ENCODE measurements at places on chromosomes 4 and X.

DNA sequence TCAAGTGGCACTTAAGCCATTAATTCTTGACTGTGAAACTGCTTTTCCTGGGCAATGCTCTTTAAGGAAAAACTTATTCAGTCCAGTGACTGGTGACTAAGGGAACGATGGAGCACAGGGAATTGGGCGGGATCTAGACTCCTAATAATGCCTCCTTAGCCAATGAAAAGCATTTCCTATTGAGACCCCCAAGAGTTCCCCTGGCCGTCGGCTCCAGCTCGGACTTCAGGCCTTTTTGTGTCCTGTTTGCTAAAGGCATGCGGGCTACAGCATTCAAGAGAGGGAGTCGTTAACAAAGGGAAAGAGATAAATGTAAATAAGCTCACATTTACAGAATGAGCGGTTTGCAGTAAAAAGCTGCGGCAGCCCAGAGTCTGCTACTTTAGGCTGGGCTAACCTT is at the start of gene LPAR4:
Gene LPAR4, plus strand, starts transcription at position 232 of the 400 bp plus-strand sequence. CDS start 7,150 bp downstream, outside the sequence.
- no peak for DNase-seq

DNA sequence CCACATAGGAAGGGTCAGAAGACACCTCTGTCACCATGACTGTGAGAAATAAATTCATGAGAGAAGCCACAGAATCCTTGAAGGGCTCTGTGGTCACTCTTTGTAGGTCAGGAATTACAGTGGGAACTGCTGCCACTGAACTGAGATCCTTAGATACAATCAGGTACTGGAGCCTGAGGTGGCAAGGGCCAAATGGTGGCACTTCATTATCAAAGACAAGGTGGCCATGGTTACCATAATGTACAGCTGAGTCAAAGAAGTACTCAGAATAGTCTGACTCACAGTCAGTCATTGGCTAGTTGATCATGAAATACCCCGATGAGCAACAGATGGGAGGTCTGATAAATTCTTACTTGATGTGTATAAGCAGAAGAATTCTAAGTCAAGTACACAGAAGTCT is 131.9 kb downstream of the RTL3 start:
- no peak for DNase-seq

DNA sequence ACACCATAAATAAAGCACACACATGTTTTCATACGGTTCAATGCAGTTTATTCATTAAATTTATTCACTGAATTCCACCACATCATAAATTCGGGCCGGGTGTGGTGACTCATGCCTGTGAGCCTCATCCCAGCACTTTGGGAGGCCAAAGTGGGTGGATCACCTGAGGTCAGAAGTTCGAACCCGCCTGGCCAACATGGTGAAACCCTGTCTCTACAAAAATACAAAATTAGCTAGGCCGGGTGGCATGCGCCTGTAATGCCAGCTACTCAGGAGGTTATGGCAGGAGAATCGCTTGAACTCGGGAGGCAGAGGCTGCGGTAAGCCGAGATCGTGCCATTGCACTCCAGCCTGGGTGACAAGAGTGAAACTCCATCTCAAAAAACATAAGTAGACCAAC is 131.6 kb downstream of the PDS5A start:
- DNase-seq, result no peak

GRCh38 chr4:173448103-173448502 is 49.2 kb upstream of the SCRG1 start:
- DNase-seq, result peak; percentile 49

DNA sequence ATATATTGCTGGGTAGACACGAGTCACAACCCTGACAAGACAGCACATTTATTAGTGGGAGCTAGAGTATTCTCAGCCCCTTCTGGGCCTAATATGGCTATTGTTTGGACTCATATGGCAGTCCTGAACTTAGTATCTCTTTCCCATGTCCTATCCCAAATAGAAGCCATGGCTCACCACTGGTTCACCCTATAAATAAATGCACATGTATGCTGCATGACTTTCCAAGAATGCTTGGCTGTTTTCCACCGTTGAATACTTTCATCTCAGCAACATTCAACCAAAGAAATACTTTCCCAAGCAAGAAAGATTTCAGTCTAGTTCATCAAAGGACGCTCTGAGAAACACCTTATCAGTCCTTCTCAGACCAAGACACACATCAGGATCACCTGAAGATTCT is 36.7 kb downstream of the SMPX start:
- DNase-seq, result no peak

- DNase-seq, result no peak
Measured at GRCh38 chr4:151799417-151800012, 38.7 kb upstream of the GATB start.

DNA sequence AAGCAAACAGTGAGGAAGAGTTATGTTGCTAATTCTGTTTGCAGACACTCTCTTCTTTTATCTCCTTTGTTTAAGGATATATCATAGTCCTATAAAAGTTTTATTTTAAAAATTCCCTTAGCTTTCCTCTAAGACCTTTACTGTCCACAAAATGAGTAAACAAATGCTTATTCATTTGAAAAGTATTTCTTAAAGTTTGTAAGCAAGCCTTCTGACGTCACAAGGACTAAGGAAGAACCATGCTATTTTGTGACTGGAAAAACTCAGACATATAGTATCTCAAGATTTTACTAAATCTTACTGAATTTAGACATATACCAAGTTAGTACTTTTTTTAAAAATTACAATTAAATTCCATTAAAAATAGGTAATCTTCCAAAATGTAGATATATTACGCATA is 5.2 kb upstream of the RBMXL3 start:
- peak; percentile 64 for DNase-seq

- no peak for DNase-seq
Measured at GRCh38 chrX:9122519-9123245, 88.8 kb upstream of the FAM9B start.

DNA sequence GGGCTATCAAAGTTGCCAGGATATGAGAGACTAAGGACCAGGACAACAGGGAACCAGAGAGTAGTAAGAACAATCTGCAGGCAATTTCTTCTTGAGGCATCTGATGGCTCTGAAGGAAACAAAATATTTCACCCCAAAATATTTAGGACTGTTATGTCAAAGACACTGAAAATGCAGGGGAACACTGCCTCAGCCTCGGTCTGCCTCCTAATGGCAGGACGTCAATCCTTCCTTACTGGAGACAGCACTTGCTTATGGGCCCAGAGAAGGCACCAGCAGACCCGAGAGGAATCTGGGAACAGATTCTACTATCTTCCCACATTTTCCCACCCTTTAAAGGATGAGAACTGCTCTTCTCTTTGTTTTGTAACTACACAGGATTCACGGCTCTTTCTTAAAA is 23.3 kb downstream of the RNF150 start:
- no peak for DNase-seq

DNA sequence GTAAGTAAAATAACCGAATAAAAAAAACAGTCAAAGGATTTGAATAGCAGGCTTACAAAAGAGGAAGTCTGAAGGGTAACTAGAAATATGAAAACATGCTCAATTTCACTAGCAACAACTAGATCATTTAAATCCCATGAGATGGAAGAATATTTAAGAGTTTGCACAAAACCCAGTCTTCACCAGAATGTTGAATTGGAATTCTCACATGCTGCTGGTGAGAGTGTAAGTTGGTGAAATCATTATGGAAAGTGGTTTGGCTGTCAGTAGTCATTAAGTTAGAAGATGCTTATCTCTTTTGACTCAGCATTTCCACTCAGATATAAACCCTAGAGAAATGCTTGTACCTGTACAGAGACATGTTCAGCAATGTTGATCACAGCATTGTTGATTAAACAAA is 110.1 kb downstream of the PGRMC2 start:
- no peak for DNase-seq

- DNase-seq, result no peak
Measured at GRCh38 chrX:151393514-151393913, 3.5 kb upstream of the VMA21 start.

DNA sequence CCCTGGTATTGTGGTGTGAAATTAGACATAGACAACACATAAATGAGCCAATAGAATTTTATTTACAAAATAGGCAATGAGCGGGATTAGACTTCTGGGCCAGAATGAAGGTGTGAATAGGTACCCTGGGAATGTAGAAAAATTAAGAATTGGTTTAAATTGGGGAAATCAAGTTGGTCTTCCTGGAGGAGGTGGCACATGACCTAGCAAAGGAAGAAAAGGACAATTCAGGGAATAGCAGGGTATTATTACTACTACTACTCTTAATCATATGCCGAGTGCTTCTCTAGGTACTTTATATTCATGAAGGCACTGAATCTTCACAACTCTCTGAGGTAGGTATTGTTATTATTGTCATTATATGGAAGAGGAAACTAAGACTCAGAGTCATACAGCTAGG is 202.1 kb downstream of the LHFPL1 start:
- no peak for DNase-seq

DNA sequence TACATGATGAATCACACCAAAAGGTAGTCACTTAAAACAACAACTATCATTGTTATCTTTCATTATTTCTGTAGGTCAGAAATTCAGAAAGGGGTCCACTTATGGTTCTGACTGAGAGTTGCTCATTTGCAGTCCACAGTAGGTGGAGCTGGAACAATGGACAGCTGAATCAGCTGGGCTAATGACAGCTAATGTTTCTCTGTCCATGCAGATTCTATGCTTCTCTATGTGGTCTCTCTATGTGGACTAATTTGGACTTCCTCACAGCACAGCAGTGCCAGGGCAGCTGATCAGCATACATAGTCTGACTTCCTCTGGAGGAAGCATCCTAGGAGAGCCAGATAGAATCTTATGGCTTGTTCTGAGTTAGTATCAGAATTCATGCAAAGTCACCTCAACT is 131.7 kb upstream of the INTU start:
- peak; percentile 15 for DNase-seq

DNA sequence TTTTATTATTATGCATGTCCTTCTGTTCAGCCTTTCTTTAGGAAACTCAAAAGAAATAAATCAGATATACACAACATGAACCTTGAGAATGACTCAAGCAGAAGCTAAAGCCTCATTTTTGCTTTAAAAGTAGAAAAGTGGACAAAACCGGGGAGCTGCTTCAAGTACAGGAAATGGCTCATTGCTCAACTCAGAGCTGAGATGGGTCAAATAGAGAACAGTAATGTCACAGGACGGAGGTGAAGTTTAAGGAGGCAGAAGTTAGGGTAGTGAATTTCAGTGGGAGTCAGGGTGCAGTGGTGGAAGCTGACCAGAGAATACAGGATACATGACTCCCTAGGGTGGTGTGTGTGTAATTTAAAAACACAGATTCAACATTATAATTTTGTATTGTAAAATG is 22.2 kb downstream of the PHKA2 start:
- peak; percentile 33 for DNase-seq

DNA sequence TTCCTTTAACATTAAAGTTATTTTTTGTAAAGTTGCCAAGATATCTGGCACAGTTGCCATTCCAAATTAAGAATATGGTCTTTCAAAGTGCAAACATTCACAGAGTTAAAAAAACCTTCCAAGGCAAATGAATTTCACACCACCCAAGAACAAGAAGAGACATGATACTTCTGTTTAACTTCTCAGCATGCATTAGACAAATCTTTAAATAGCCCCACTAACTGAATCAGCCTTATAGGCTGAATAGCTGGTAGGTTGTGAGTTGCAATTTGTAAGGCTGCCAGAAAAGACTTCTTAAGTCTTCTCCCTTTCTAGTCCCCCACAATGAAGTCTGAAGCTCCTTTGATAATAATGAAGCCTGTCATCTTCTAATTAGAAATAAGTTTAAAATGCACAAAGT is 95.6 kb downstream of the MAPK10 start:
- DNase-seq, result no peak

- DNase-seq, result no peak
Measured at GRCh38 chrX:2958199-2958598, 29.1 kb upstream of the ARSD start.

DNA sequence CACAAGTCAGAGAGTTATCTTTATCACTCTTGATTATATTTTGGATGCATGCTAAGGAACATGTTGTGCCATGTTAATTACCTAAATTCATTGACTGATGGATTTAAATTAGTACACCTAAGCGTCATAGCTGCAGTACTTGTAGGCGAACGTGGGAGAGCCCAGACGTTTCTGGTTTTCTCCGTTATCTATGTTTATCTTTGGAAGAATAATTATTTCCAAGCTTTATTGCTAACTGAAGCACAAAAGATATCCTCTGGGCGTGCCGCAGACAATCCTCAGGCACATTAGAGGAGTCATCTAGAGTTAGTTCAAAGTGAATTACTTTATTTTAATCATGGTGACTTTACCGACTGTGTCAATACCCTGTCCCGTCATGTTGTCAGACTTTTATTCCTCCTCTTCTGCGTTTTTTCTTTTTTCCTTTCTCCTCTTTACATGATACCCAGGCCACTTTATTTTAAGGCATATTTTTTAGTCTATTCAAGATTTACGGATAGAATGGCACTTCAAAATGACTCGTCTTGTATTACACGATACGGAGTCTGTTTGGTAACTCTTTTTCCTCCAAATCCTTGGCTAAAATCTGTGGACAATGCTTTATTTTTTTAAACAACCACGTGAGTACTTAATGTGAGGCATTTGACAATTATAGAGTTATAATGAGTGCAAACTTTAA is 632.0 kb upstream of the TENM3 start:
- DNase-seq, result no peak

DNA sequence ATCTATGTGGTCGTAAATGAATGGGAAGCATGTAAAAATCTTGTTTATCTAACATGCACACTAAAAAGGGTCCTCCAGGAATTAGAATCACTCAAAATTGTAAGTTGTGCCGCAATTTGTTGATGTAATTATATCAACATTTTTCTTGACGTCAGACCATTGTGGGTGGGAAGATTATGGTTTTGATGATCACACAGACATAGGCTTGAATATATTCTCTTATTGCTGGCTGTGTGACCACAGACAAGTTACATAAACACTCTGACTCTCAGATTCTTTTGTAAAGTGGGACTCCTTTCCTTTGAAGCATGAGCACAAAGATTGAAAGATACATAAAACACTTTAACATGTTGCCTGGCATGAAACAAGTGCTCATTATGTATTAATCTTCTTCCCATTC is 51.5 kb downstream of the IL1RAPL1 start:
- no peak for DNase-seq

- DNase-seq, result no peak
Measured at GRCh38 chr4:150750824-150751223, 168.9 kb downstream of the MAB21L2 start.

DNA sequence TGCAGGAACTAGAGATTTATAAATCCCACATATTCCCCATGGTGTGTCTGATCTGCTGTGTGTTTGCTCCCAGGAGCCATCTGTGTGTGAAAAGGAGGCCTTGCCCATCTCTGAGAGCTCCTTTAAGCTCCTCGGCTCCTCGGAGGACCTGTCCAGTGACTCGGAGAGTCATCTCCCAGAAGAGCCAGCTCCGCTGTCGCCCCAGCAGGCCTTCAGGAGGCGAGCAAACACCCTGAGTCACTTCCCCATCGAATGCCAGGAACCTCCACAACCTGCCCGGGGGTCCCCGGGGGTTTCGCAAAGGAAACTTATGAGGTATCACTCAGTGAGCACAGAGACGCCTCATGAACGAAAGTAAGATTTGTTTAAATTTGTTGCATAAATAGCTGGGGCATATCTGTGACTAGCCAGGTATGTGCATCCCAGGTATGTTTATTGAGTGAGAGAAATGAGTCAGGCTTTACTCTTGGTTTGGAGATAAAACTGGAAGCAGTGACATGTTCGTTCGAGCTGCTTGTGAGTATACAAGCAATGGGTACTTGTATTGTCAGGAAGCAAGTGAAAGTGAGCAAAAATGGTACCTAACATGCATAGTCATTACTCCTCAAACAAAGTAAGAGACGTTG is 89.5 kb downstream of the PTTG2 start:
- no peak for DNase-seq

All from HCEC 1CT (cell line).